ENCODE measurements at places on chromosomes 2 and 18. TPM values are rescaled to one million over a fixed set of nuclear protein-coding genes. Genes with fewer than 3 reads are reported as not detected.

Gene MOGAT1
- not detected for total RNA-seq

Gene ANKRD12
- 34.0 TPM for total RNA-seq

DNA sequence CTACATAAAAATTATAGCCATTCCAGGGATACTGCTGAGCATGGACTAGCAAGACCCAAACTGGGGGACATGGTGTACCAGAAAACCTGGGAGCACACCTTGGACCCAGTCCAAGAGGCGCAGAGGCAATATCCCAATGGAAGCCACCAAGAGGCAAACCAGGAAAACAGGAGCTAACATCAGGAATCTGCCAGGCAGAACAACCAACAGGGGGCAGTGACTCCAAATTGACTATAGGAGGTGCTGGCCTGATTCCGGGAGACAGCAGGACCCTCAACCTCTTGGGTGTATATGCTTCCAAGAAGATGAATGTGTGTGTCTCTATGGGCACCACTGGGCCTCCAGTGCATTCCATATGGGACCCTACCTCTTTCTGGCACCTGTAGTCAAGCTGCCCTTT is 172.7 kb upstream of the ARL4C start:
- no peaks in the 10 kb centered on the region for H3K27me3 ChIP-seq
- no peak overlapping the region for H3K4me3 ChIP-seq
- H3K36me3 ChIP-seq = peaks cover 3% of the 10 kb centered on the region

GRCh38 chr2:28751956-28752630 is 463 bp downstream of the PPP1CB start:
- H3K27ac ChIP-seq = peak overlapping the region; percentile 98
- DNase-seq = no peak
- H3K27me3 ChIP-seq = no peaks in the 10 kb centered on the region
- peaks cover 10% of the 10 kb centered on the region for H3K36me3 ChIP-seq

- no peak for DNase-seq
- no peak overlapping the region for H3K4me3 ChIP-seq
- no peak overlapping the region for H3K27ac ChIP-seq
- peaks cover 3% of the 10 kb centered on the region for H3K36me3 ChIP-seq
- H3K27me3 ChIP-seq = no peaks in the 10 kb centered on the region
These were observed 175.7 kb upstream of the PGAP1 start for GRCh38 chr2:197102231-197102630.
